Left lobe of liver (tissue), 2 donors: ENCODE measurements at places on chromosomes 6 and 20.
A peak's percentile ranks its signal among the peaks of the same experiment; 100 is the strongest.

- no peak for DNase-seq
These were observed 286.8 kb downstream of the PKHD1 start for GRCh38 chr6:51800603-51801002.

DNA sequence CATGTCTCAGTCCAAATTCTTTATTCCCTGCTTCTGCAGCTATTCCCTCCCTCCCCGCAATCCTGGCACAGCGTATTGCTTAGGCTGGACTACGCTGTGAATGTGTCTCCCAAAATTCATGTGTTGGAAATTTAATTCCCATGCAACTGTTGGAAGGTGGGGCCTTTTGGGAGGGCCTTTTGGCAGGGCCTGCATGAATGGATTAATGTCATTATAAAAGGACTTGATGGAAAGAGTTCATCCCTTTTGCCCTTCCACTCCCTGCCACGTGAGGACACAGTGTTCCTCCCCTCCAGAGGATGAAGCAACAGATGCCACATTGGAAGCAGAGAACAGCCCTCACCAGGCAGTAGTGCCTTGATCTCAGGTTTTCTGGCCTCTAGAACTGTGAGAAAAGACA is 20.4 kb upstream of the NOTCH4 start:
- no peak for DNase-seq

DNA sequence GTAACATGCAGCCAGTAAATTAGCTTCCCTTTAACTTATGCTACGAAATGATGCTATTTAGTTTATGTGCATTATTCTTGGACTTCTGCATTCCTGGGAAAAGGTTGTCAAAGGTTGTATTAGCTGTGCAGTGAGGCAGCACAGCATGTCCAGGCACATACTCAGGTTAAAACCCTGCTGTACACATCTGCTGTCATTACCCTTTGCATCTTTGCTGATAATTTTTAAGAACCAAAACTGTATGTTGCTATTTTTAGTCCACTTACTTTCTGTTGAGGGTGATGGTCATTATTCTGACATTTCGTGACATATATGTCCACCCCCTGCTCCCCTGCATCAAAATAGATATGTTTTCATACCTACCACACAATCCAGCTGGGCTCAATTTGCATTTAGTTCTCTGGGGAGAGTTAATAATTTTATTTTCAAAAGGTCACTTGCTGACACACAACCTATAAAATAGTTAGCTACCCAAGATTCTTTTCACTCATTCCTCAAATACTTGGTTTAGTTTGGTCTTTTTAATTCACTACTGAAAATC is 142.5 kb upstream of the SPACA1 start:
- no peak for DNase-seq

GRCh38 chr6:2188856-2189384 is 56.5 kb downstream of the GMDS start:
- DNase-seq, result no peak

GRCh38 chr6:168283686-168284025 is 35.9 kb downstream of the DACT2 start:
- DNase-seq, result no peak

DNA sequence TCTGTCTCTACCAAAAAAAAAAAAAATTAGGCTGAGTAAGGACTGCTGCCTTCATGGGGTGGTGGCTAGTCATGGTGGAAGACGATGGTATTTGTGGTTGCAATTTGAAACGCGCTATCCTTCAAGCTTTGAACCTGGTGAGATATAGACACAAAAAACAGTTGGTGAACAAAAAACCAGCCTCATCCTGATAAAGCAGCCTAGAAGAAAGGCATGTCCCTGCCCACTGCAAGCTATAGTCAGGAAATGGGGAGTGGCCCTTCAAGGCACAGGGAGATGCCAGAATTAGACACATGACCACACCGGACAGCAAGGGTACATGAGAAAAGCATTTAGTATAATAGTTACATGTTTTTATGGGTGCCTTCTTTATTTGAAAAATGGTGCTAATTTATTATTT is 193.6 kb downstream of the NFATC2 start:
- DNase-seq, result no peak

- no peak for DNase-seq
These were observed 116.8 kb upstream of the ARID1B start for GRCh38 chr6:156660389-156660788.

DNA sequence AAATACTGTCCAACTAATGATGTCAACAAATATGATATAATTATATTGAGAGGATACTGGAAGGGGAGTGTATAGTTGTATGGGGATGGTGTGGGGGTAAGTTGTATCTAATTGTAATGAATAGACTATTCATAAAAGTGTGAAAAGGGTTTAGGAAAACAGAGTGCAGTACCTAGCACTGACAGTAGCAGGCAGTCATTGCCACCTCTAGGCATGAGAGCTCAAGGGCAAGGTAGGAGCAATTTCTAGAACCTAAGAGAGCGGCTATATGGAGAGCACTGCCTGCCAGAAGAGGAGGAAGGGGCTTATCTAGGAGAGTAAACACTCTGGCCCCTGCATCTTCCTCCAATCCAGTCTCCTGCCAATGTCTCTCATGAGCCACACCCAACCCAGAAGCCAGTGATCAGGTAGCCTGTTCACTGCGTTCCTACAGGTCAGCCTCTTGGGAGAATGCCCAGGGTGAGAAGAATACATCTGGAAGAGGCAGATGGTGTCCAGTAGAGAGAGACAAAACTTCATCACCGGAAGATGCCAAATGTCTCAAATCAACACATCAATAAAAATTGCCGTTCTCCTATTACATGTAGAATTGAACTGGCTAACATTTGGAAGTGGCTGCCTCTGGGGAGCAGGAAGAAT is 200.0 kb downstream of the LY86 start:
- no peak for DNase-seq

GRCh38 chr6:128311944-128312570 is 208.3 kb downstream of the PTPRK start:
- no peak for DNase-seq

GRCh38 chr6:126531840-126532239 is 191.9 kb downstream of the CENPW start:
- no peak for DNase-seq

GRCh38 chr20:41098703-41099250 is 38.6 kb upstream of the PLCG1 start:
- DNase-seq, result no peak

DNA sequence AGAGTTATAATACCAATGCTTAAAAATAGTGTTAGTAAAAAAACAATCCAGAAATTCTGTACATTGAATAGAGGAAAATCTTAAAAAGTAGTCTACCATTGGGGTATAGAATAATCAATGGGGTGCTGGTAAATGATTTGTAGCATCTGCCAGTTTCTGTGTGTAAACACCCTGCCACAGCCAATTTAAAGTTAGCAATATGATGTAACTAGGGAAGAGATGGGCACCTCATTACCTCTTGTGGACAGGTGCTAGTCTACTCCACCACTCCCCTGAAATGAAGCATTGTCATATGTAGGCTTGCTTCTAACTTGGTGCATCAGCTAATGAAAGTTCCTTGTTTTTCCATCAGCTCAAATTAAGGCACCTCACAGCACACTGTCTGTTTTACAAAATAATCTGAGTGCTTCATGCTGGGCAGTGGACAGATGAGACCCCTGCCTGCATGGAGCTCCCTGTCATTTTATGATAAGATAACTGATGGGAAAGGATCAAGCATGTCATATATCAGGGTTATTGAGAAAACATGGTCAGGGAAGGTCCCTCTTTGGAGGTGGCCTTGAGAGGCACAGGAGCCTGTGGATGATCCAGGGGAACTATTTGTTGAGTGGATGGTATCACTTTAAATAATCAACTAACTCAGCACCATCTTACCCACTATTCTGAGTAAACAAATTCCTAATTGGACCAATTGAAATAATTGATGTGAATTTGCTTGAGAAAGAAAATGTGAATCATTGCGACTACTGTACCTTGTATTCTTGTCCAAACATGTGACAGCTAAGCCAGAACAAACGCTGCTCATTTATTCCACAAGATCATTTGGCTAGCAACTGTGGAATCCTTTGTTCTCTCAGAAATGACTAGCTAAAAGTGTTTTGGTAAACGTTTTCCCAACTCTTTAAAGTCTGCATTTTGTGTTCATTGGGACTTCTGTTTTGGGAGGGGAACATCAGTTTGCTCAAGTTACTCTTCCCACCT is 45.9 kb upstream of the CSE1L start:
- no peak for DNase-seq

- no peak for DNase-seq
These were observed 7.2 kb downstream of the TPBG start for GRCh38 chr6:82370788-82371187.

DNA sequence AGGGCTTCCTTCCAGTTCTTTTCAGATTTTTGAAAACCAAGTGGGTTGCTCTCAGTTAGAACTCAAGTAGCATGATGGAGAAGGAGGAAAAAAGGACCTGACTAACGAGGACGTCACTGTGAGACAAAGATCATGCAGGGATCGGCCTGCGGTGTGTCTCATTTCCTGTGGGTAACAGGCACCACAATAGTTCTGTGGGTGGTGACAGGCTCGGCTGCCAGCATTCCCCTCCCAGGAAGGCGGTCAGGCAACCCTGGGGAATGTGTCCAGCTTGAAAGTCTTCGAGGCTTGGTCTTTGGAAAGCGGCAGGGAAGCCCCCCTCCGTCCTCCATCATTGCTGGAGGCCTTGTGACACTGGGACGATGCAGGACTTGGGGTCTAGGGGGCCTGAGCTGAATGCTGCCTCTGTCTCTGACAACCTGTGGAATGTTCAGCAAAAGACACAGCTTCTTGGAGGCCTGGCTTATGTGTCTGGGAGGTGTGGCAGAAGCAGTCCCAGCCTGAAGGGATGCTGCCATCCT is 121.0 kb downstream of the BCAS1 start:
- no peak for DNase-seq

DNA sequence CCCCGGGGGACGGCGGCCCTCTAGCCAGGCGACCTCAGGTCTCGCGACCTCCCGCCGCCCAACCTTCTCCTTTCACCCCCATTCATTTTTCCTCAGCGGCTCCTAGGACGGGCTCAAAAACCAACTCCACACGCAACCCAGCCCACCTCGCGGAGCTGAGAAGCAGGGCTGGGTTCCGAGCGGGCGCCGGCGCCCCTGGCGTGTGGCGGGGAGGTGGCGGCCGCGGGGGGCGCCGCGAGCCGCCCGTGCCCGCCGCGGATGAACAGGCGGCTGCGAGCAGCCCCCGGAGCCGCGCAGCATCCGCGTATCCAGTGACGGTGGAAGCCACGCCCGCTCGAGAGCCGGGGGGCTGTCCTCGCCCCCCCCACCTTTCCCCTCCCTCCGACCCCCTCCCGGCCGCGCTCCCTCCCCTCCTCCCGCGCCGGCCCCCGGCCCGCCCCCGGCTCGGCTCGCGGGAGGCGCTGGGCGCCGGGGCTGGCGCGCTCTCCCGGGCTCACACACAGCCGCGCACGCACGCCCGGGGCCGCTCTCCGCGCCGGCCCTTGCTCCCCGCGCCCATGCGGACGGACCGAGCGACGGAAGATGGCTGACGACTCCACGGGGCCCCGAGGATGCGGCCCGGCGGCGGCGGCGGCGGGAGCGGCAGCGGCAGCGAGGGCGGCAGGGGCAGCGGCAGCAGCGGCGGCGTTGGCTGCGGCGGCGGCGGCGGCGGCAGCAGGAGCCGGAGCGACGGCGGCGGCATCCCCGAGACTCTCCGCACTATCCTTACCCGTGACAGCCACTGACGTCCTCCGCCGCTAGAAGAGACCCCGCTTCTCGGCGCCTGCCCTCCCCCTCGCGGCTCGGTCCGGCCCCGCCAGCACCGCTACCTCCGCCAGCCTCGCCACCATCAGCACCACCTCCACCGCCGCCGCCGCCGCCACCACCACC is at the start of gene SOBP:
Gene SOBP, plus strand, starts transcription at position 482 of the 930 bp plus-strand sequence. CDS start 500 bp downstream, outside the sequence.
- DNase-seq, result peak; percentile 47

DNA sequence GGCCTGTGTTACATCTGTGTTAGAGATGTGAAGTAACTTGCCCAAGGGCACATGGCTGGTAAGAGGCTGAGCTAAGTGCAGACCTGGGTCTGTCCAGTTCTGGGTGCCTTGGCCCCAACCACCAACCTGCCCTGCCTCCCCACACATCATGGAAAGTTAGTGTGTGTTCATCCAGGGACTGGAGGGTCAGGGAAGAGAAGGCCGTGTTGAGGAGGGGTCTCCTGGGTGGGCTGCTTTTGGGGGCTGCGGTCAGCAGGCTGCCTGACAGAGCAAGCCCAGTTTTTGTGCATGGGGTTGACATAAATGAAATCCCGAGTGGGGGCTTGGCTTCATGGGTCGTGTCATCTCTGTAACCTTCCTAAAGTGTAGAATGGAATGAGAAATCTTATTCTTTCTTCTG is 10.9 kb downstream of the PYGB start:
- no peak for DNase-seq

DNA sequence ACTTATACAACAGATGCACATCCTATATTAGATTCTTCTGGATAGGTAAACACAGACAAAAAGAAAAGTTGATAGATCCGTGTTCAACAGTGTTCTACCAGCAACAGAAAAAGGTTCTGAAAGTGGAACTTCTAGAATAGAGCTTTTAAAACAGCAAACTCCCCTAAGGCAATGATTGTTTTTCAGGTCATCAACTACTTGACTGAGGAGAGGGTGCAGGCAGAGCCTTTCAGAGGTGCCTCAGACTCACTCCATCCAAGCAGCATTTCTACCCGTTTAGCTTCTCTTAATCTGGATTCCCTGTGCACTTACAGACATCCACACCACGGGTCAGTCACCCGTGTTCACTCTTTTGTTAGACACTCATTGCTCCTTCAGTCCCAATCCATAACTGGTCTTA is 28.9 kb downstream of the FYN start:
- no peak for DNase-seq

DNA sequence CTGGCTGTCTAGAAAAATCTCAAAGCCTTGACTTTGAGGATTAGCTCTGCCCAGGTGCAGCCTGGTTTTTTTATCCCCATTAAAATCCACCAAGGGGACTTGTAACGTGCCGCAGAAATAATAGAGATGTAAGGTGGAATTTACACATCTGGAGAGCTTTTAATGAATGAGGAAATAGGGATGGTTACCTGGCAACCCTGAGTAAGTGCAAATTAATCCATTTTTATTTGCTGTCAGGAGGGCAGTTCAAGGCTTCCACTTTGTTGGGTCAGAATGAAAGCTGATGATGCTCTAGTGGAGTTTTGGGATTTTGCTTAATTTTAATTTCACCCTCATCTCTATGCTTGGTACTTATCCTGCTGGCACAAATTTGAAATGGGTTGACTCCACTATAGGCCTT is 163.4 kb upstream of the CEP162 start:
- DNase-seq, result no peak

DNA sequence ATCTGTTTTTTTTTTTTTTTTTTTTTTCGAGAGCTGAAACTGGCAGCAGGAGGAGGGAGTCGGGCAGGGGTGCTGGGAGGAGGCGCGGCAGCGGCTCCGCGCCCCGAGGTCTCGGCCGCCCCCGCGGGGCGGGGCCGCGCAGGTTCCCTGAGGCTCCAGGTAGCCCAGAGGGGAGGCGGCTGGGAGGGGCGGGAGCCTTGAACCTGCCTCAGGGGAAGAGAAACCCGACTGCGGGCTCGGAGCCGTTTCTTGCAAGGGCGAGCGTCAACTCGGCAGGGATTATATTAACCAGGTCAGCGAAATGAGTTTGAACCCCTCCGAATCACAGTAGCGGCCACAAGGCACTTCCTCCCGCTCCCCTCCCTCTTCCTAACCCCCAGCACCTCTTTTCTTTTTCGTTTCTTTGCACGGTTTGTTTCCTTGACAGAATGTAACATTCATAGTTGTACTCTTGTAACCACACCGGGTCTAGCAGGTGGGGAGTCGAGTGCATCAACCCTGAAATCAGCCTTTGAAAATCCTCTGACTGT is 2.0 kb downstream of the MYB start:
- peak; percentile 51 for DNase-seq
